ENCODE measurements at places on chromosomes 1 and 21.

DNA sequence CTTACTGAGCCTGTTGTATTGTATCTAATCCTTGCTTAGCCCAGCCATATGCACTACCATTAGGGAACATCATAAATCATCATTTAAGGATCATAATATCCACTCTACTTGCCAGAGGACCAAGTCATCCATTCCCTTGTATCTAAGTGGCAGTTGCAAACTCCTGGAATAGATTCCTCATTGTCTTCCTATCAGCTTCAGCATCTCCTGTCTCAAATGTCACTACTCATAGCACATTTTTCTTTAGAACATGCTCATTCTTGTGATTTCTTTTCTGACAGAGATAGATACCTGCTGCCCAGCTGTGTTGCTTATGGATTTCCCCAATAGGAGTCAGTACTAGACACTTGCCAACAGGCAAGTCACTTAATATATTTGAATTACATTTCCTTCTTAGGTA, 84.3 kb downstream of the OLFML3 start:
- DNase-seq = no peak

DNA sequence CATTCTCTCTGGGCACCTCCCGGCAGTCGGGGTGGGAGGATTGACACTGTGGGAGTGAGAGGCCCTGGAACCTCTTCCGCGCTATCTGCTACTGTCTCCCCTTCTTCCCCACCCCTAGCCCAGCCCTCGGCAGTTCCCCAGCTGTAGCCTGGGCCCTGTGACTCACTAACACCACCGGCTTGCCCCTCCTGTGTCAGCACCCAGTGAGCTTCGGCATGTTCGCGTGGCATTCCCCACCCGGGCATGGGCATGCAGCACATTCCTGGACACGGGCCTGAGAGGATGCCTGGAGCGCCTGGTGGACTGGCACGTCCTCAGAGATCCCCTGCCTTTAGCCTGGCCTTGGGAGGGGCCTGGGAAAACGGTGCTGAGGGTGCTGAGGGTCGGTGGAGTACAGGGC, 1.3 kb downstream of the CDK18 start:
- peak; percentile 27 for DNase-seq

DNA sequence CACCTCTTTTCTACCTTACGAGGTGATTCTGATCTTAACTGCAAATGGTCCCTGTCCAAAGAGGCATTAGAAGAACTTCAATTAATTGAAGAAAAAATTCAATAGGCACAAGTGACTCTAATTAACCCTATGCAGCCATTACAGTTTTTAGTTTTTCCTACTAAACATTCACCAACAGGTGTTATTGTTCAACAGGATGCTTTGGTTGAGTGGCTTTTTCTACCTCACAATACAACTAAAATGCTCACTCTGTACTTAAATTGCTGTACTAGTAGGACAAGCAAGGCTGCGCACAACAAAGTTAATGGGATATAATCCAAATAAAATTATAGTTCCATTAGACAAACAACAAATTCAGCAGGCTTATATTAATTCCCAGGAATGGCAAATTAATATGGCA, 11.6 kb upstream of the PM20D1 start:
- DNase-seq = no peak

DNA sequence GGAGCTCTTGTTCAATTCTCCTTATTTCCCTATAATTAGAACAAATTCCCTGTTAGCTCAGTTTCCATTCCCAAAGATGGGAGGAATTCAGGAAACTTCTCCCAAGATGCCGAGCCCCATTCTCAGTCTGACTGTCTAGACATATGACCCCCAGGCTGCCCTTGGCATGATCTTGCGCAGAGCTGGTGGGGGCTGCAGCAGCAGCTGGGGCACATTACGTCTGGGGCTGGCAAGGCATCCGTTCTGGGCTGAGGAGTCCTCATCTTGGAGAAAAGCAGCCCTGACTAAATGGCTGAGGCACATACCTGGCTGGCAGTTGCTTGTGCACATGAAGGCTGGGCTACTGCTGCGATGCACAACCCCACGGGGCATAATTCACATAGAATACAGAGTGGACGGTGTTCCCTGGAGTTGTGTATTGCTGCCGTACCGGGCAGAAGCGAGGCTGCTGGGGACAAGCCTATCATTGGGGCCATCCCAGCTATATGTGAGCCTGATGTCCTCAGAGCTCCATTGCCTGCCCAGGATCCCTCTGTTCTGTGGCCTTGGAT, 36.4 kb upstream of the TRABD2B start:
- no peak for DNase-seq

DNA sequence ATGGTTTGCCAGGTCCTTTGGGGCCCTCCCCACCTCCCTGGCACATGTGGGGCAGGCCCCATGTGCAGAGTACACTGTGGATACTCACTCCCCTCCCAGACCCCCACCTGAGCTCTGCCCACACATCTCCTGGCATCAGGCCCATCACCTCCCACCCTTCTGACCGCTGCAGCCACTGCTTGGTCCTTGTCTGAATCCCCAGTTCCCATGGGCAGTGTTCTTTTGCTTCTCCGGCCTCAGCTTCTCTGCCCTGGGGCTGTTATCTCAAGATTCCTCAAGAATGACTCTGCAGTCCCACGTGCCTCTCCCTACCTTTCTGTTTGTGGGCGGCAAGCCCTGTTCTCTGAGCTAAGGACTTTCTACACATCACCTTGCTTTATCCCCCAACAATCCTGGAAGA, 187.7 kb upstream of the EDN2 start:
- peak; percentile 40 for DNase-seq

DNA sequence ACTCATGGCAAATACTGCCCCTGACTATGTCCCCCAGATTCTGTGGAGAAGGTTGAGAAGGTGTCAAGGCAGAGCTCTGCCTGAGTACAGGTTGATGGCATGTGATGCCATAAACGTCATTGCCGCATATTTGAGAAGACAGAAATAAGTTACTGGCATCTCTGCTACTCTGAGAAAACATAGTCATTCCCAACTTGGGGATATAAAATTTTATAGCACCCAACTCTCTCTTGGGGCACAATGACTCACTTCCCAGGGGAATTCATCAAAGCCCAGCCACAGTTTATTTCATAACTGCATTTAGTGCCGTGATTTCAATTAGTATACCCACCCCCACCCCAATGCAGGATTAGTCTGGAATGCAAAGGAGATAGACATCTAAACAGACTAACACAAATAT, 101.9 kb upstream of the TNR start:
- DNase-seq = peak; percentile 40

- DNase-seq = no peak
These were observed 57.0 kb downstream of the PTP4A2 start for GRCh38 chr1:31880957-31881687.

DNA sequence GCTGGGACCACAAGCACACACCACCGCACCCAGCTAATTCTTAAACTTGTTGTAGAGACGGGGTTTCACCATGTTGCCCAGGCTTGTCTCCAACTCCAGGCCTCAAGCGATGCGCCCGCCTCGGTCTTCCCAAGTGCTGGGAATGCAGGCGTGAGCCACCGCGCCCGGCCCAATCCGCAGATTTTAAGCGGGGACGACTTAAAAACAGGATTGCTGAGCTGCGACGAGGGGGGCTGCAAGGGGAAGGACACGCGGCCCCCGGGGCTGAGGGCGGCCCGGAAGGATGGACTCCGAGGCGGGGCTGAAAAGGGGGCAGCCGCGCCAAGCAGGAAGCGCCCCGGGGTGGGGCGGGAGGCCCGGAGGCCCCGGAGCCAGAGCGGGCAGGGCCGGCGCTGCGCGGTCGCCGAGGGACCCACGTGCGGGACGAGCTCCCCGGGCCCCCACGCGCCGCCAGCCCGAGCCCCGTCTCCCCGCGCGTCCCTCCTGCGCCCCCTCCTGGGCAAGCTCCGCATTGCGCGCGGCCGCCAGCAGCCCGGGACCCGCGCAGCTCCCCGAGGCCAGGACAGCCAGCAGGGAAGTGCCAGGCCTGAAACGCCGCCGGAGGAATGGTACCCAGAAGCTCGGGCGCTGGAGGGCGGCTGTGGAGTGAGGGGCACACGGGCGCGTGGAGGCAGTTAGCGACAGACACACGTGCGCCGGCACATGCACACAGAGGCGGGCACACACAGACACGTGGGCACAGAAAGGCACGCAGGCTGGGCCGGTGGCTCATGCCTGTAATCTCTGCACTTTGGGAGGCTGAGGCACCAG, 5.5 kb upstream of the PRKCZ start:
- peak; percentile 25 for DNase-seq

DNA sequence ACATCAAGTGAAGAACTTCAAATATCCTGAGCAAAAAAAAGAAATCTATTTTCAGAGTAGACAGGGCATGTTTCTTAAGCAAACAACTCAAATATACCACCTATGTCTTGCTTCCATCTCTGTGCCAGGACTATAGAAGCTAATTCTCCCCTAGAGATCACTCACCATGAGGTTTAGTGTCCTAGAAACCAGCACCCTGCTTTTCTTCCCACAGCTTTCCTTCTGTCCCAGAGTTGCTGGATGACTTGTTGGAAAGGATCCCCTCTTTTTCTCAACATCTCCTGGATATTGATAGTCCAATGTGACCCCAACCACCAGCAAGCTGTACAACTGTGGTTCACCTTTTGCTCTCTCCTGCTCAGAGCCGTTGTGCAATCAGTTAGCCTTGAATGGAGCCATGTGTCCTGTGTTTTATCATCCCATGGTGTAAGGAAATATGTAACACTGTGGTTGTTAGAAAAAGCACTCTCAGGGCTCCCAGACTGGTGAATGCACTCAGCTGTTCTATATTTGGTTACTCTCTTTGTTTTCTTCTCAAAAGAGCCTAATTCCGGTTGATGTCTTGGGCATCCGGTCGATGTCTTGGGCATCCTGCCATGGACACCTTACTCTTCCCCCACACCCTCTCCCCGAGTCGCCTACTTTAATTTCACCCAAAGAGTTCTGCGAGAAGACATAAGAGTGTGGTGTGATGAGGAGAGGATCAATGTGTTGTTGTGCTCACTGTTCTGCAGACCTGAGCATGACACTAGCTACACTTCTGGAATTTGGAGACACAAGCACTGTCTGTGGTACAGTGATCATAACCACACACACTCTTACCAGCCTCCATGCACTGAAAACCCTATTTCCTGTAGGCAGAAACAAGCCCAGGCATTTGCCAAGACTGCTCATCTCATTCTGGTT, 1.7 kb downstream of the TNFSF4 start:
- DNase-seq = no peak

- no peak for DNase-seq
These were observed 97.1 kb downstream of the ADAMTS1 start for GRCh38 chr21:26748066-26748465.

GRCh38 chr1:78647238-78647637, 2.4 kb upstream of the IFI44 start:
- DNase-seq = no peak

- DNase-seq = no peak
These were observed 2.0 kb downstream of the HPDL start for GRCh38 chr1:45328680-45329079.

DNA sequence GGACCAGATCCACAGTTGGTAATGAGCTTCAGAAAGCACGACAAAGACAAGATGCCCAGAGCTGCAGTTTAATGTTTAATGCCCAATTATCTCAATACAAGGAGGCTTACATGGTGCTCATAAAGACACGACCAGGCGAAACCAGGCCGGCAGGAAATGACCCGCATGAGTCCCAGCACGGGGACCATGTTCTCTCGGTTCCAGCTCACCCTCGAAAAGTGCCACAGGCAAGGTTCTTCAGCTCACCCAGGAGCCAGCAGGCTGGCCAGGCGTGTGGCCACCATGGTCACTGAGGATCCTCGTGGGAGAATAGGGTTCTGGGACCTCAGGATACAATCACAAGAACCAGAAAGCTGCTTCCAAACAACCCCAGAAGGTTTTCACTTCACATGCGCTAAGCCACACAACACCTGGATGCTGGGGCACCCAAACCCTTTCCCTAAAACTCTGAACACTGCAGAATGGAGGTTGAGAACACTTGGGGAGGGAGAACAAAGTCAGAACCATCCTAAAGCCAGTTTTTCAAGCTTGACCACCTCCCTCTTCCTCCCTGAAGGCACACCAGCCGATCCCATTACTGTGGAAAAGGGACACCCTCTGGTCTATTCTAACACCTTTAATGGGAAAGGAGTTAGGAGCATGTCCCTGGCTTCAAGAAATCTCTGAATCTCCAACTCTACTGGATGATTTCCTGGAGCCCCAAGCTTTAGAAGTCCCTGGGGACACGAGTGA, 22.6 kb upstream of the ASAP3 start:
- no peak for DNase-seq

DNA sequence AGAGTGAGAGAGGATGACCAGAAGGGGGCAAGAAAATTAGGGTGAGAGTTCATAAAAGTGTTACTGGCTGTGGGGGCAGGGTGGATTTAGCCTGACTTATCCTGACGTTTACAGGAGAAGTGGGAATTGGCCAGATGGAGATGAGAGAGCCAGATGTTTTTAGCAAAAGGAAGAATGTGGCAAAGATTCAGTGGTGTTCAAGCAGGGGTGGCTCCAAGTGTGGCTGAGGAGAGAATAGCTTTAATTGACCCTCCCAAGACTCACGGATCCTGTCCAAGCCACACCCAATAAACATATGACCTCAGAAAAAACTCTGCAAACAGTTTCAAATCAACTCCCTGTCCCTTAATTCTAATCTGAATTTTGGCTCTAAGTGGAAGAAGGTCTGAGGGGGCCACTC, 35.2 kb upstream of the EDEM3 start:
- DNase-seq = no peak

DNA sequence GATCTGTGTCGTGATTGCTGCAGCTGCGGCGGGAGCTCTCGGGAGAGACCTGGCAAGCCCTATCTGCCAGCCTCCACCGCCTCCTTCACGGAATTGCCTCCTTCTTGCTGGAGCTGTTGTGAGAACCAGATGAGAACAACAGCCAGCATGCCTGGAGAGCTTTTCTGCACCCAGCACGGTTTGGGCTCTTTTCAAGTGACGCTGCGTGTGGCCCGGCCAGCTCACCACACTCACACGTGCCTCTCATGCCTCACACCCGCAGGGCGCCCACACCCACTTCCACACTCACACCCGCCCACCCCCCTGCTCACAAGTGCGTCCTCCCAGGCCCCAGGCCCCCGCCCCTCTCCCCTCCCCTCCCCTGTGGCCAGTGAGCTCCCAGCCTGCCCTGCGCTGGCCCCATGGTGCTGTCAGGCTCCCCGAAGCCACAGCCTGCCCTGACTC, 135.7 kb upstream of the RUNX3 start:
- DNase-seq = peak; percentile 77

DNA sequence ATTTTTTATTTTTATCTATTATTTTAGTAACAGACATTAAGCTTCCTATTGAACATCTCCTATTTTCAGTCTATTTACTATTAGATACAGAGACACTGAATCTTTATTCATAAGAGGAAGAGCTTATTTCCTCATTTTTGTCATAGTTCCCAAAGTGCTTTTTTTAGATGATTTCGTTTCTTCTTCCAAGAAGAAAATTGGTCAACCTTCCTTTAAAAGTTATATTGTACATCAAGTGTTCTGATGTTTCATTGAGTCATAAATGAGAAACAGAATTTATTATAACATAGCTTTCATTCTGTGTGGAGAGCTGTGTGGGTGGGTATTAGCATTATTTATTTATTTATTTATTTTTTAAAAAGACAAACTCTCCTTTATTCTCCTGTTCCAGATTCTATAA, 50.6 kb upstream of the BACH1 start:
- no peak for DNase-seq
